ENCODE measurements at places on chromosomes 6 and 20.

GRCh38 chr6:123635144-123635543 lies 1.6 kb downstream of the TRDN start:
- DNase-seq, result no peak
- H3K27me3 ChIP-seq, result no peaks in the 10 kb centered on the region
- H3K36me3 ChIP-seq, result no peaks in the 10 kb centered on the region
- peak overlapping the region; percentile 91 for H3K27ac ChIP-seq

DNA sequence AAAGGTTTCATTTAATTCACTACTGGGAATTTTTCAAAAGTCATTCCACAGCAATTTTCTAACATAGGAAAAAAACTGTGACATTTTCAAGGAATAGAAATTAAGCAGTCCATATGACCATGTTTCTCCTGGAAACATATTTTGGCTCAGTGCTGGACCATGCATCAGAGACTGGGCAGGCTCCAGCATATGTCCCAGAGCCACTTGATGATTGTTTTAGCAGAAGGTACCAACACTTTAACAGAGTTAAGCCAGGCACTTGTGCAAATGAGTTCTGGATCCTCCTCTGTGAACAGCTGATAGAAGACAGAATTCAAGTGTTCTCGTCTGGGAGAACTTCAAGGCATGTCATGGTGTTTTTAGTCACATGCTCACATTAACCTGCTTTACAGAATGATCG lies 516.3 kb downstream of the COL12A1 start:
- H3K27me3 ChIP-seq, result no peaks in the 10 kb centered on the region
- no peak overlapping the region for H3K27ac ChIP-seq
- H3K4me3 ChIP-seq, result no peak overlapping the region
- DNase-seq, result no peak
- no peaks in the 10 kb centered on the region for H3K36me3 ChIP-seq
- no peaks in the 10 kb centered on the region for H3K4me1 ChIP-seq

DNA sequence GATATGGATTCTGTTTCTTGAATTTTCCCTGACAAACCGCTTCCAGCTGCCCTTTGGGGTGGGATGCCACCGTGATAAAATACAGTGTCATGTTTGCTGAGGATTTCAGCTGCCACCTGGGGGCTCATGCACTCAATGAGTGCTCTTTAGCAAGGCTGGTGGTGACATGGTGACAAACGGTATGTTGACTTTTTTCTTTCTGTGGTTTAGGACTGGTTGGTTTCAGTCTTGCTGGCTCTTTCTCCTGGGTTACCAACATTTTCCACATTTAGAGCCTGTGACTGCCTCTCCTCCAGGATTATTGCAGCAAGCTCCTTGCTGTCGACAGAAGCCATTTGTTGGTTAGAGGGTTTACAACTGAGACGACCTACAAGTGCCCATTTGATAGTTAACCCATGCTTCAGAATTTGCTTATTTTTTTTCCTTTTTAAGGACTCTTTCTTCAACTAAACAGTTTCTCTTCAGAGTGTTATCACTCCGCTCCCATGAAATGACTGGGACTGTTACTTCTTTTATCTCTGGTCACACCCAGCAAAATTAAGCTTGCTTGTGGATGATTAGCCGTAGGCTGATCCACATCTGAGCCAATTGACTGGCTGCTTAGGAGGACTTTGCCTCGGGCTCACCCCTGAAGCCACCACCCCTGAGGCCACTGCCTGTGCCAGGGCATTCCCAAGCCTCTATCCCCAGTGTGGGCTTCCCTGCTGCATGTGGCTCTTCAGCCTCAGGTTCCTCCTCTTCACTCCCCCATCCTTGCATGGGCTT lies 48.4 kb upstream of the CDYL start:
- no peak overlapping the region for H3K4me3 ChIP-seq
- H3K4me1 ChIP-seq, result no peaks in the 10 kb centered on the region
- no peak overlapping the region for H3K27ac ChIP-seq
- DNase-seq, result no peak

GRCh38 chr20:24917797-24918578 lies 31.1 kb upstream of the CST7 start:
- peaks cover 7% of the 10 kb centered on the region for H3K4me1 ChIP-seq
- no peaks in the 10 kb centered on the region for H3K27me3 ChIP-seq
- peak; percentile 29 for DNase-seq
- H3K36me3 ChIP-seq, result no peaks in the 10 kb centered on the region

DNA sequence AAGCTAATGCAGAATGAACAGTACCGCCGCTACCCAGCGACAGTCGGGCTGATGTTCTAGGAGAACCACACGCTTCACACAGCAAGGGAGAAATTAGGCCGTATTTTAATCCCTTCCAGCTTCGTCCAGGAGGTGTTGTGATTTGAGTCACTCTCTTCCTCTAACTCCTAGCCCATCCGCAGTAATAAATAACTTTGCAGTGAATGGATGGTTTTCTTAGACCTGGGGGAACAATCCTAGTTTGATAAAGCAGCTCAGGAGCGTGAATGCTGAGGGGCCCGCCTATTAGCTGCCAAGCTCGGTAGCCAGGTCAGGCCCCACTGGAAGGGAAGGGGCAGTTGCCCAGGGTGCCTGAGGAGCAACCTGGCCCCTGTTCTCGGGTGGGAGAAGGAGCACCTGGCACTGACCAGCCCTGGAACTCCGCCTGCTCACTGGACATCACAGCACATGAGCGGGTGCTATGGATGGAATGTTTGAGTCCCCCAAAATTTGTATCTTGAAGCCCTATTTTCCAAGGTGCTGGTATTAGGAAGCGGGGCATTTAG lies 146.0 kb upstream of the AFDN start:
- H3K27ac ChIP-seq, result no peak overlapping the region
- H3K27me3 ChIP-seq, result no peaks in the 10 kb centered on the region
- peaks cover 14% of the 10 kb centered on the region for H3K4me1 ChIP-seq

DNA sequence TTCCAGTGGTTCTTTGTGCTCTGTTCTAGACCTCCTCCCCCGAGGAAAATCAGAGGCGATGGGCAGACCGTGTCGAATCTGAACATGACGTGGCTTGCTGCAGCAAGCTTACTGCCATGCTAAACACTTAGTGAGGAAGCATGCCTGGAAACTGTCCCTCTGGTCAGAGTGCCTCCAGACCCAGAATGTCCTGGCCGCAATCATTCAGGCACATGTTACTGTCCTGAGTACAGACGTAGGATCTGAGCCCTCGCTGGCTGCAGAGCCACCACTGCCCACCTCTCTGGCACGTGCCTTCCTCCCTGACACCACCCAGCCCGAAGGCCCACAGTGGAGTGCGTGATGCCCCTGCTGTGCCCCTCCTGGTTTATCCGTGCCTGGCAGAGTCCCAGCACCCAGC lies 163.6 kb downstream of the SYNDIG1 start:
- H3K4me3 ChIP-seq, result no peak overlapping the region
- H3K36me3 ChIP-seq, result no peaks in the 10 kb centered on the region
- H3K27ac ChIP-seq, result no peak overlapping the region
- no peaks in the 10 kb centered on the region for H3K4me1 ChIP-seq
- no peaks in the 10 kb centered on the region for H3K27me3 ChIP-seq

DNA sequence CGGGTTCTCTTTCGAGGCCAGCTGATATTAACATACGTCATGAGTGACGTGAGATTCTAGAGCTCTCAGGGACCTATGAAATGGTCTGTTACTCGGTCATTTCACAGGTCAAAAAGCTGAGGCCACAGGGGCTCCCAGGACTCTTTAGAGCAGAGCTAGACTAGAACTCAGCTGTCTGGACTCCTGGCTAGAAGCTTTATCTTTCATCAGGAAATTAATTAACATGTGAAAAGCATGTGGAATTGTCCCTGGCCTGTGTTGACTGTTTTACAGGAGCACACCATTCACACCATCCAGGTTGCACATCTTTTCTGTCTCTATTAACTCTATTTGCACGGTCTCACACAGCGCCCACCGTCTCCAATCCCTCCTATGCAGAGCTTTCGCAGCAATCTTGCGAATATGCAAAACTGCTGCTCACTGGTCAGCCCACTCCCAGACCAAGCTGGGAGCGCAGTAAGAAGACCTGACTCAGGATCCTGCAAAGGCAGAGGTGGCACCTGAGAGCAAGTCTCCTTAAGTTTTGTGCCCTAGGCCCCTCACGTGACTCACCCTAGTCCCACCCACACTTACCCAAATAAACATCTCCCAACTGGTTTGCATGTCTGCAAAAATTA lies 522.5 kb downstream of the CD83 start:
- no peaks in the 10 kb centered on the region for H3K27me3 ChIP-seq
- H3K4me1 ChIP-seq, result peaks cover 45% of the 10 kb centered on the region
- no peaks in the 10 kb centered on the region for H3K36me3 ChIP-seq
- peak overlapping the region; percentile 94 for H3K27ac ChIP-seq
- DNase-seq, result no peak

DNA sequence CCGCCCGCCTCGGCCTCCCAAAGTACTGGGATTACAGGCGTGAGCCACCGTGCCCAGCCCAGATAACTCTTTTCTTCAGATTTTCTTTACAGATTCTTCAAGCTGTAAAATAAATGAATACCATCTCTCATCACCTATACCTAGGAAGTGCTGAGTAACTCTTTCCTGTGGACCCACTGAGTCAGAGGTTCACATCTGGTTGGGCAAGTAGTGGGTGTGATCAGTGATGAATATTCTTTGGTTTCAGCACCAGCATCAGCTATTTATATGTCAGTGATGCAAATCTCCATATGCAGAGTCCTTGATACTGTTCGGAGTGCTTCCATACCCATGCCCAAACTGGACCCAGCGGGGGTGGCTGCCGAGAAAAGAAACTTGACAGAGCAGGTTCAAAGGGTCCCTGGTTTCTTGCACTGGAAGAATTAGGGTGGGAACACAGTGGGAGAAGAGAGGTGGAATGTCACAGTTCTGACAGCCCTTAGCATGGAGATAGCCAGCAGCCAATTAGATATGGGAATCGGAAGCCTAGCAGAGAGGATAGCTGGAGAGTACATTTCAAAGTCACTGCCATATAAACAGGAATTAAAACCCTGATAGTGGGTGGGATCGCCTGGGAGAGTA lies 64.9 kb upstream of the DDR1 start:
- DNase-seq, result no peak
- H3K4me3 ChIP-seq, result no peak overlapping the region
- H3K4me1 ChIP-seq, result peaks cover 19% of the 10 kb centered on the region
- H3K27me3 ChIP-seq, result no peaks in the 10 kb centered on the region
- H3K36me3 ChIP-seq, result no peaks in the 10 kb centered on the region

- no peaks in the 10 kb centered on the region for H3K27me3 ChIP-seq
- no peaks in the 10 kb centered on the region for H3K36me3 ChIP-seq
- peak; percentile 93 for DNase-seq
- peaks cover 37% of the 10 kb centered on the region for H3K4me1 ChIP-seq
- H3K27ac ChIP-seq, result peak overlapping the region; percentile 89
These were observed 154.3 kb downstream of the MRPL14 start for GRCh38 chr6:43972913-43973300.
